ENCODE measurements at places on chromosomes 1 and 21.
A peak's percentile ranks its signal among the peaks of the same experiment; 100 is the strongest.

- peak; percentile 30 for DNase-seq
Measured at GRCh38 chr21:28214786-28215185, 777.9 kb downstream of the LTN1 start.

DNA sequence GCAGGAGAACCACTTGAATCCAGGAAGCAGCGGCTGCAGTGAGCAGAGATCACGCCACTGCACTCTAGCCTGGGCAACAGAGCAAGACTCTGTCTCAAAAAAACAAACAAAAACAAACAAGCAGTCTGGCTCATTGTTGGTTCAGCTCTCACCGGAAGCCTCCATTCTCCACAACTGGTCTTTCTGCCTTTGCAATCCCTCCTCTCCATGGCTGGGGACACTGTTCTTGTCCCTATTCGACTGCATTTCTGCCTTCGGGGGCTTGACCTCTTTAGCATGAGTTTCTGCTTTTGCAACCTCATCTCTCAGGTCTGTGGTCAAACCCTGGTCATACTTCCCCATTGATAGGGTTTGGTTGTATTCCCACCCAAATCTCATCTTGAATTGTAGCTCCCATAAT is 216.3 kb upstream of the NR5A2 start:
- no peak for DNase-seq

DNA sequence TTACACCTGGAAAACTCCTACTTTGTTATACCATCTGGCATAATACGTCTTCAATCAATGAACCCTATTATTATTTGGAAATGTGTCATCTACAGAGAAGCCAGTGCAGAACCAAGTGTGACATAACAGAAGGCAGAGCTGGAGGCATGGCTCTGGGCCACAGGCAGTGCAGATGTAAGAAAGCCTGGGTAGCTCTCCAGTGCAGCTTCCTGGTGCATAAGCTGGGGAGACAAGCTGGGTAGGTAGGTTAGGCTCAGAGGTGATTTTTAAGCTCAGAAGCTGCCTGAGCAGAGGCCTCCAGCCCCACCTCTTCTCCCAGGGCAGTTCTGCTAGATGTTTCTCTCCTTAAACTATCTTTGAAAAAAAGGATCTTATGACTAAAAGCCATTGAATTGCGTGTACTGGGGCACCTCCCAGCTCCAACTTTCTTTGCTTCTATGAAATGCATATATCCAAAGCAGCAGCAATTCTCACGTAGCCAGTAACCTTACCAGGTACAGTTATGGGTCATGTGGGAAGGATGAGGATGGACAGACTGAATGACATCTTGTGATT is 30.7 kb downstream of the AKNAD1 start:
- no peak for DNase-seq

GRCh38 chr1:192442736-192443135 is 125.9 kb downstream of the RGS21 start:
- DNase-seq, result no peak

GRCh38 chr1:242093116-242093515 is 94.2 kb upstream of the MAP1LC3C start:
- DNase-seq, result no peak

DNA sequence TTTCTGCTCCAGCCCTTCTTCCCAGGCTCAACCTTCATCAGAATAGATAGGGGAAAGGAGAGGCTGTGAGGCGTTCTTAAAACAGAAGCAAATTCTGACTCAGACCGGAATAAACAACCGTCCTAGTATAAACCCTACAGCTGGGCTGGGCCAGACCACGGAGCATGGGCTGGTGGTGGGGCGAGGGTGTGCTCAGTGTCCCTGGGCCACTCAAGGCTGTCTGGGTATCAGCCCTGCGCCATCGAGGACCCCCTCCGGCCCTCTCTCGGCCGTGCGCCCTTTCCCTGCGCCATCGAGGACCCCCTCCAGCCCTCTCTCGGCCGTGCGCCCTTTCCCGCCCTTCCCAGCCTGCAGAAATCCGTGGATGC is 36.0 kb downstream of the CAPN2 start:
- no peak for DNase-seq

DNA sequence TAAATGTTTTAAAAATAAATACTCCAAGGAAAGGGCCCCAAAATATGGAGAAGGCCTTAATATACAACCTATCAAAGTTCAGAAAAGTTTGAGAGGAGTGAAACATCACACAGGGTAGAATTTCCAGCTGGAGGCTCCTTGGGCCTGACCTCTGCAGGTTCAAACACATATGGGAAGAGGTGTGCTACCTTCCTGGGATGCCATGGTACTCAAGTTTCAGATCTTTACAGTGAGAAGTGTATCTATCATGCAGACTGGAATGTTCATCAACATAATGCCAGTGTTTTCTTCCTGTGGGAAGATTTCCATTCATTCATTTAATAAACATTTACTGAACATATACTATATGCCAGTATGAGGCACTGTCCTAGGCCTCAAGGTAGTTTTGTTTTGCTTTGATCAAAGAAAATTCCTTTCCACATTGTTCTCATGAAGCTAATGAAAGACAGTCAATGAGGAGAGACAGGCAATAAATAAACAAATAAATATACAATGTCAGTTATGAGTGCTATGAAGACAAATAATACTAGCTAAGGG is 14.6 kb upstream of the ADAR start:
- DNase-seq, result no peak

- DNase-seq, result peak; percentile 50
Measured at GRCh38 chr1:83901547-83902155, 97.3 kb downstream of the TTLL7 start.

GRCh38 chr1:232554409-232554808 is 75.5 kb downstream of the SIPA1L2 start:
- DNase-seq, result no peak

GRCh38 chr1:111704240-111704639 is 35.0 kb downstream of the INKA2 start:
- no peak for DNase-seq

GRCh38 chr1:157181790-157182189 is 43.6 kb upstream of the ETV3 start:
- no peak for DNase-seq

DNA sequence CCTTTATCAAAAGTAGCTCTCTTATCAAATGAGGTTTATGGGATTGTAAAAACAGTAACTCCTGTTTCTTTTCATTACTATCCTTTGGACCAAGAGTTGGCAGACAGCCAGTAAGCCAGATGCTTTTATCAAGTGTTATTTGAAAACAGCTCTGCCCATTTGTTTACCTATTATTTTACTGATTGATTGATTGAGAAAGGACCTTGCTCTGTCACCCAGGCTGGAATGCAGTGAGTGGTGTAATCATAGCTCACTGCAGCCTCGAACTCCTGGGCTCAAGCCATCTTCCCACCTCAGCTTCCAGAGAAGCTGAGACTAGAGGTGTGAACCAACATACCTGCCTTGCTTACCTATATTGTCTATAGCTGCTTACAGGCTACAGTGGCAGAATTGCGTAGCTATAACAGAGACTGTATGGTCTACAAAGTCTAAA is 3.6 kb downstream of the PRKAB2 start:
- DNase-seq, result peak; percentile 22
